ENCODE measurements at places on chromosomes 7 and 10.

DNA sequence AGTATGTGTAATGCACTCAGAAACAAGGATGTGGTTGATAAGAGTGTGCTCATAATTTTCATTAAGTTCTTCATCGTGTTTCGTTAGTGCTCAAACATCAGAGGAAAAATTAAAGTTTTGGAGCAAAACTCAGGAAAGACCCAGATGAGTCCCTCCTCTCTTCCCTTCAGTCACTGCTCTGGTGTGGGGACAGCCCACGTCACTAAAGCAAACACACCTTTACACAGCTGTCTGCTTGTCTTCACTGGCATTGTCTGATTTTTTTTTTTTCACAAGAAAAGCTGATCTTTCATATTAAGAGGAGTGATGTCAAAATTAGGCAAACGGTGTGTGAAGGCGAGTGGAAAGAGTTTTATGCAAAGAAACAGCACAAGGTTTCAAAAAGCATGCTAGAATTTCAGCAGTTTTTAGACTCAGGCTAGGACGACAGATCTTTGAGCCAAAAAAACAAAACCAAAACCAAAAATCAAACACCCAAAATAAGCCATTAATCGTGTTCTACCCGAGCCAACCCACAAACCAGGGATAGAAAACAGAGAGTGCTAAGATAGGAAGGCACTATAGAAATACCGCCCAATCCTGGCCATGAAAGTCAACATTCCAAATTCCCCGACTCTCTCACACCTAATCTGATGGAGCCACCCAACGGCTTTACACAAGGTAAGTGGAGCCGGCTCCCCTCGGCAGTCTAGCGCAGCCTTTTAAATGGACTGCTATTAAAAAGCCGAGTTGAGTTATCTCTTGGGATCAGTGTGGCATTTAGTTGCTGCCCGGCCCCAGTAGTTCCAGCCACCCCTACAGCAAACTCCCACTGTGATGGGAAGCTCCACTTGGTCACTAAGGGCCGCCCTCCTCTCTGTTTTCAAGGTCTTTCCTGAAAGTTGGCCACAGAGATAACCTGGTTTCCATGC, 27.9 kb upstream of the GATA3 start:
- no peak for DNase-seq

DNA sequence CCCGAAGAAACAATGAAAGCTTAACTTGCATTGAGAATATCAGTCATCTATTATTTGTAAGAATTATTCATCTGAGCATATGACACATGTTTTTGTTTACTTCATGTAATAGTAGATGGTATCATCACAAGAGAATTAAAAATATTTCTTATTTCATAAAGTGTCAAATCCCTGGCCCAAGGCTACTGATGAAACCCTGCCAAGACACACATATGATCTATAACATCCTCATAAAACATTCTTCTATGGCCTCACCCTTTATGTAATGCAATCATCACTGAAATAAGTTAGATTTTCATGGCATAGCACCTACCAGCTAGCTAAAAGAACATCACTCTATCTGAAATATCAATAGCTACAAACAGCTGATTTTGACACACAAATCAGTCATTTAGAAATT, 385.6 kb upstream of the PHF14 start:
- DNase-seq = no peak

GRCh38 chr10:63409465-63410027, 56.2 kb downstream of the JMJD1C start:
- DNase-seq = no peak

- DNase-seq = peak; percentile 67
Measured at GRCh38 chr7:43735802-43736603, 6.7 kb upstream of the COA1 start.

DNA sequence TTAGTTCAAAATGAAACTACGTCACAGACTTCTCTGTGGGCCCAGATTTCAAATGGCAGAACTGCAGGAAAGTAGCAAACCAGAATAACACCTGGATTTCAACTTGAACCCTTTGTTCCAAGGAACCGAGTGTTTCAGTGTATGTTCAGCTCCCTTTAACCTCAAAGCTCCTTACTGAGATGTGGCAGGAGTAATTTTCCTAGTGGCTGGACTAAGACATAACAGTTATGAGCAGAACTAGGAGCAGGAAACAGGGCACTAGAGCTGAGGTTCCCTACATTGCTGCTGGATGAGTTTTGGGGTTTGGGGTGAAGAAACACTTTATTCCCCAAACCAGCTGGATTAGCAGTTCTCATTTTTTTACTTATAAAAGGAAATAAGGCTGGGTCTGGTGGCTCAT, 50.1 kb downstream of the NSUN6 start:
- no peak for DNase-seq

GRCh38 chr7:367351-367901, 77.5 kb downstream of the FOXL3 start:
- no peak for DNase-seq

- DNase-seq = no peak
Measured at GRCh38 chr10:98349508-98349922, 65.5 kb downstream of the PYROXD2 start.

DNA sequence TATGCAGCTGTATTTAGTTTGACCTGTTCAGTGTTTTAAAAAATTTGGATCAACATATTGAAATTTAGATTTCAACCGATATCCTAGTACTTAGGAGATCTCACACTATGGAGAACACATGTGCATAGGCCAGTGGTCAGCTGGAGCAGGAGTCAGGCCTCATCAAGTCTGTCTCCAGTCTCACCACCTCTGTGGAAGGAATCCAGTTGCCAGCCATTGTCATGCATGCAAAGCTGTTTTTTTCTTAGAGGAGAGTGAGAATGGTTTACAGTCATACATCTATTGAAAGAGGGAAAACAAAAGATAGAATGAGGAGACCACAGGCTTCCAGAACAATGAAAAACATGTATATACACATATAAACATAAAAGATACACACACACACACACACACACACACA, 7.6 kb upstream of the CLEC5A start:
- no peak for DNase-seq
